ENCODE measurements at places on chromosomes 5 and 9. TPM values are rescaled to one million over a fixed set of nuclear protein-coding genes. Genes with fewer than 3 reads are reported as not detected.

The IL33 gene
- 4.5 TPM for total RNA-seq

The PCSK1 gene
- 2.5 TPM for total RNA-seq

The F2RL2 gene
- total RNA-seq: 30.9 TPM

The SPINK6 gene
- total RNA-seq: not detected

The LHX3 gene
- not detected for total RNA-seq

The OLFM1 gene
- total RNA-seq: 0.58 TPM

The CFAP90 gene
- not detected for total RNA-seq

The REEP2 gene
- total RNA-seq: 13.5 TPM

The ANKRD34B gene
- total RNA-seq: 0.05 TPM

The SPINK1 gene
- total RNA-seq: not detected

The IL9 gene
- not detected for total RNA-seq

The TMEFF1 gene
- 35.1 TPM for total RNA-seq

The FUT7 gene
- total RNA-seq: not detected

Data from glomerular endothelial cell (primary cell).